Epithelial cell of proximal tubule (primary cell): ENCODE measurements at places on chromosomes 1 and 21. TPM values are rescaled to one million over a fixed set of nuclear protein-coding genes. Genes with fewer than 3 reads are reported as not detected.

- no peak for DNase-seq
These were observed 307.4 kb downstream of the DISC1 start for GRCh38 chr1:231933711-231934626.

DNA sequence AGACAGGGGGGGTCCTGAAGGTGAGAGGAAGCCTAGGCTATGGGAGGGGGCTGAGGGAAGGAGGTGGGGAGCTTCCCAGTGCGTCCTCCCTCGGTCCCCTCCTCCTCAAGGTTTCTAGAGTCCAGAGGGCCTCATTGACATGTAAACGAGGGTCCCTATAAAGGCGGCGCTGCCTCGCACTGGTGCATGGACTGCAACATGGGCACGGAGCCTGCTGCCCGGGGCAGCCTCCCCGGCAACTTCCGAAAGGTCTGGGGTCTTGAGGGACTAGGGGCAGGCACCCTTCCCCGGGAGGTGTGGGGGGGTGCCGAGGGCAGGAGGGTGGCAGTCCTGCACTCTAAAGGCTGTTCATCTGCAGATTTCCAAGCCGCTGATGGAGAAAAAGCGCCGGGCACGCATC lies at the start of gene HES3:
Gene HES3 (plus strand): TSS at position 187 of the 400 bp plus-strand sequence. CDS start 187 bp downstream, at position 374.
- DNase-seq, result no peak

Gene HIVEP3
- 3.9 and 6.7 TPM in 2 replicates for total RNA-seq

DNA sequence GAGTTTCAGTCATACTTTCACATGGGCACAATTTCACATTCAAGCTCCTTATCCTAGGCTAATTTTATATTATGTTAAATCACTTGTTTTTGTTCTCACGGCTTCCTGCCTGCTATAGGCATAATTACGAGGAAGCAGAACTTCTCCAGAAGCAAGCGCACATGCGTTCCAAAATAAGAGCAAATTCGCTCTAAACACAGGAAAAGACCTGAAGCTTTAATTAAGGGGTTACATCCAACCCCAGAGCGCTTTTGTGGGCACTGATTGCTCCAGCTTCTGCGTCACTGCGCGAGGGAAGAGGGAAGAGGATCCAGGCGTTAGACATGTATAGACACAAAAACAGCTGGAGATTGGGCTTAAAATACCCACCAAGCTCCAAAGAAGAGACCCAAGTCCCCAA lies at the start of gene CORT:
Gene CORT (plus strand): TSS at position 281 of the 400 bp plus-strand sequence. CDS start 193 bp downstream, outside the sequence.
- no peak for DNase-seq

GRCh38 chr1:94142583-94142982 lies 21.6 kb upstream of the ABCA4 start:
- no peak for DNase-seq

- DNase-seq, result no peak
These were observed 4.9 kb upstream of the ELK4 start for GRCh38 chr1:205636732-205637131.

DNA sequence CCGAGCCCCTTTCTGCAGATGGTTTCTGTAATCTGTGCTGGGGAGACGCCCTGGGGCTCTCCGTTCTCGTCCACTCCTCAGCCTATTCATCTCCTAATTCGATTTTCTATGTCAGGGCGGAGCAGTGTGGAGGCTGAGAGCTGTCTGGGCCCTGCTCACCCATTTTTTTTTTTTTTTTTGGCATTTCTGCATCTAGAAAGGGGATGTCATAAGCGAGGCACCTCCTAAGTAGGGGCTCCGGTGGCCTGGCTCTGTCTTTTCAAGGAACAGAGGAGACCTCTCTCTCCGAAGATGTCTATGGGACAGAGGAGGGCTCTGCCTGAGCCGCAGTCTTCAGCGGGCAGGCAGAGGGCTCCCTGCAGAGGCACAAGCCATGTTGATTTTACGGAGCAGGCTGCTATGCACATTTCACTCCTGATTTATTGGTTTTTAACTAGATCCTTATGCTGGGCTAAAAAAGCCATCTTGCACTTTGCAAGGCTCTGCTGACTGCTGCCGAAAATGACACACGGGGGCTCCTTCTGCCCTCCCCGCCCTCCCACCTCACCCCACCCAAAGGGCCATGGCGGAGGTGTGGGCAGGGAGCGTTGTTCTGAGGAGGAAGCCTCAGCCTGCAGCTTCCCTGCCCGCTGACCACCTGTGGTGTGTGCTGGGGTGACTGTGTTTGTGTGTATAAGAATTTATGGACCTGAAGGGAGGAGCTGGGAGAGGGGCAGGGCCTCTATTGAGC lies 71.0 kb downstream of the FOXD2 start:
- DNase-seq, result no peak

- no peak for DNase-seq
These were observed 40.6 kb downstream of the CHRM3 start for GRCh38 chr1:239426821-239427475.

Gene SYT2
- total RNA-seq, result not detected in 2 replicates

Gene CYP4A22
- total RNA-seq, result not detected in 2 replicates

- DNase-seq, result no peak
These were observed 131.4 kb upstream of the USP24 start for GRCh38 chr1:55346586-55346985.

Gene CCDC181
- total RNA-seq, result 2.0 and 3.5 TPM in 2 replicates

- DNase-seq, result no peak
These were observed 1202.3 kb downstream of the NCAM2 start for GRCh38 chr21:22200378-22201092.

- DNase-seq, result no peak
These were observed 3.6 kb downstream of the PTPRF start for GRCh38 chr1:43534256-43534655.

- no peak for DNase-seq
These were observed 663.7 kb downstream of the ADGRL2 start for GRCh38 chr1:82464362-82465001.

- DNase-seq, result no peak
These were observed 35.6 kb downstream of the EGLN1 start for GRCh38 chr1:231386466-231386865.

- DNase-seq, result no peak
These were observed 58.7 kb upstream of the KIAA1614 start for GRCh38 chr1:180854001-180854400.

Gene DNAJC8
- 105 and 120 TPM in 2 replicates for total RNA-seq

Gene COL16A1
- total RNA-seq, result 5.2 and 5.3 TPM in 2 replicates

Gene CHI3L2
- total RNA-seq, result not detected in 2 replicates

DNA sequence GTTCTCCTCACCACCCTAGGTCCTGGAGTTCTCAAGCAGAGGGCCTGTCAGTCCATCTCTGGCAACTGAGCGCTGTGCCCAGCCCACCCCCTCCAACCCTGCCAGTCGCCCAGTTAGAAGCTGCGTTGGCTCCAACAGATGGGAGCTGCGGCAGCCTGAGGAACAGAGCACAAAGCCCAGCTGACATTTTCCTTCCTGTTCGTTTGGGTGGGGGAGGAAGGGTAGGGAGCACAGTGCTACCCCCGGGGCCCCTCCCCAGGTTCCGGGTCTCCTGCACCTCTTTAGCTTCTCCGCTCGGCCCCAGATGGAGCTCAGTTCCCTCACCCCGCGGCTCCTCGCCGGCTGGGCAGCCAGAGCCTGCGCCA lies 1.4 kb downstream of the LRRN2 start:
- no peak for DNase-seq

- no peak for DNase-seq
These were observed 1271.0 kb downstream of the BRINP3 start for GRCh38 chr1:189206617-189207016.

- no peak for DNase-seq
These were observed 15.4 kb upstream of the EPS15 start for GRCh38 chr1:51534447-51534846.

- DNase-seq, result peak; percentile 64
These were observed 311.3 kb downstream of the TGFB2 start for GRCh38 chr1:218656301-218657037.

DNA sequence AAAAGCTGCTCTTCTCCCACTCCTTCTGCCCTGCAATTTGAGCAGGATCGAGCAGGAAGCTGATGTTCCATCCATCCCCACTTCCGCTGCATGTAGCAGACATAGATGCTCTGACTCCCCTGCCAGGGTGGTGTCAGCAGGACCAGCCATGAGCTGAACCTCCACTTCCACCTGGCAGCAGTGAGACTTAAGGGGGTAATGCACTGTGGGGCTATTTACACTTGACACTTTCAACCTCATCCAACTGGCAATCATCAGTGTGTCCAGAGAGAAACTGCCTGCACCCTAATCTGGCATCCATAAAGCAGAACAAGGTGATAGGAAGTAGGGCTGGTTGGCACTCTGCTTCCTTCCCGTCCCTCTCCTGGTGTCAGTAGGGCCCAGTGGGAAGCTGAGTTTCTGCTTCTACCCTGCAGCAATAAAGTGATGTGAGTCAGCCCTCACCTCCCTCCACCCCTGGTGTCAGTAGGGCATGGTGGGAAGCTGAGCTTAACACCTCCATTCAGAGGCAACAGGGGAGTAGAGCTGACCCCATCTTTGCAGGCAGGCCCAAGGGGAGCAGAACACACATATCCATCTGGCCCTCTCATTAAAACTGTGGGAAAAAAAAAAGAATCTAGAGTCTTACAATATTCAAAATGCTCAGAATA lies 272.3 kb downstream of the PTPRU start:
- DNase-seq, result no peak

DNA sequence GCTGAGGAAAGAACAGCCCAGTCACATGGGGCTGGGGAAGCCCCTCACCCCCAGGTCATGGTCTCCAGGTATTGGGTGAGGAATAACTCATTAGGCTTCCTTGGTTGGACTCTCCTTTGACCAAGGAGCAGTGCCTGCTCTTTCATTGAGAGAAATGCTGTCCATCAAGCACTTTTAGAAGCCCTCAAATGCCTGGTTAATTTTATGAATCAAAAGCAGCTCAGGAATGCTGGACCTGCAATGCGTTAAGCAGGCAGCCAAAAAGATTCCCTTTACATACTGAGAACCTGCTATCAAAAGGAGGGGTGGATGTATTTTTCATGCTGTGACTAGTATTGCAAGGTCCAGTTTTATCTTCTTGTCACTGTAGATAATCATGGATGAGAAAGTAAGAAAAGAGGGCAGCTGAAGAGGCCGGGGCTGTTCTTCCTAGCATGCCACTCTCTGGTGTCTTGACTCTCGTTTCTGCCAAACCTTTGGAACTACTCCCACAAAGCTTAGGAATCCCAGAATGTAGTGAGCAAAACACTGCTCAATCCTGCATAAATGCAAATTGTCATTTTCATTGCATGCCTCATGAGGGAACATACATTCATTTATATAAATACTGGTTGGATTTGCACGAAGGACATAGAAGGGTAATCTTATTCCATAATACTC lies 2.1 kb upstream of the CD58 start:
- no peak for DNase-seq

Gene ADAMTS4
- under 0.01 TPM in 1 of 2 replicates, not detected in the other for total RNA-seq

- DNase-seq, result no peak
These were observed 4.3 kb upstream of the FGGY start for GRCh38 chr1:59292562-59292961.

- DNase-seq, result no peak
These were observed 2.8 kb upstream of the ZNF678 start for GRCh38 chr1:227560393-227561173.

- DNase-seq, result no peak
These were observed 37.5 kb downstream of the NEXN start for GRCh38 chr1:77925956-77926355.

DNA sequence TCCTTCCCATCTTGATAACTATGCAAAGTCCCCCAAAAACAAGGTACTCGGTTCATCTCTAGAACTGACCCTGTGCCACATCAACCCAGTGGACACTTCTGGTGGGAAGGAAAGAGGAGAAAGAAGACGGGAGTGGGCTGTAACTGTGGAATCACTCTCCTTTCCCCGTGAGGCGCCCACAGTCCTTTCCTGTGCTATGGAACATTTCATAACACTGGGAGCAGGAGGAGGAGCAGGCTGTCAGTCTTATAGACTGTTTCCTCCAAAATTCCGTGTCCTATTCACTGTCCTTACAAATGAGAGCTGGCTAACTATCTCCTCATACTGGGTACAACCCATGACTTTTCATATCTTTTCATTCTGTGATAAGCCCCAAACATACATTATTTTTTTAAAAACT lies 40.7 kb downstream of the PLEKHA6 start:
- no peak for DNase-seq

- peak; percentile 96 for DNase-seq
These were observed 112.9 kb downstream of the ZBTB18 start for GRCh38 chr1:244163861-244164510.

Gene RPTN
- total RNA-seq, result not detected in 2 replicates

GRCh38 chr21:35578831-35579471 lies 481.4 kb downstream of the SETD4 start:
- DNase-seq, result no peak

DNA sequence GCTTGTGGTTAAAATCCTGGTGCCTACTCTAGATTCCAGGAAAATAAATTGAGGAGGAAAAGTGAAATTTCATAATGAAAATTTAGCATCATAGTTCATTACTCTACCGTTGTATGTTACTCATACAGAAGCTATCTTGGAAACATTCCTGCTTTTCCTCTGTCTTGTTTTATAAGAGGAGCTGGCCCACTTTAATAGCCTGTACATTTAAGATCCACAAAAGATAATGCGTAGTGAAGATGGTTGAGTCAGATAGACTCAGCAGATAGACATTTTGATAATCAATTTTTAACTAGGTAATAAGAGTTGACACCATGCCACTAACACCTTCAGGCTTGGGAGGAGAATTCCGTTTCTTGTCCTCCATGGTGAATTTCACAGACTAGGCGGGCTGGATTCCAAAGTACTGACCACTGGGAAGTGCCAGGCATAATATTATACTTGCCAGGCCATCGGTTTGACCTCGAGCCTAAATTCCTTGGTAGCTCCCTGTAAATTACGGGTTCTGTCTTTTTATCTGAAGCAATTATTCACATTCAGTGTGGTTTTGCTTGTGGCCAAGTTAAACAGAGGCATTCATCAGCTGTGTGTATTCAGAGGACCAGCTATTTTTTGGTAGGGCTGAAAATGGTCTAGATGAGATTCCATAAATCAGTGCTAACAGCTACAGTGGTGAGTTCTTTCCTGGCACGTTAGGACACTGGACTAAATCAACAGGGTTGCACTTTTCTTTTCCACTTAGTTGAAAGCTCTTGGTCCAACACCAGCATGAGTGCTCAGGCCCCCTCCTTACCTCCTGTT lies 111.9 kb upstream of the KAZN start:
- peak; percentile 68 for DNase-seq

- no peak for DNase-seq
These were observed 169.2 kb downstream of the LMX1A start for GRCh38 chr1:165187031-165188009.

Gene TDRD10
- not detected in 2 replicates for total RNA-seq

DNA sequence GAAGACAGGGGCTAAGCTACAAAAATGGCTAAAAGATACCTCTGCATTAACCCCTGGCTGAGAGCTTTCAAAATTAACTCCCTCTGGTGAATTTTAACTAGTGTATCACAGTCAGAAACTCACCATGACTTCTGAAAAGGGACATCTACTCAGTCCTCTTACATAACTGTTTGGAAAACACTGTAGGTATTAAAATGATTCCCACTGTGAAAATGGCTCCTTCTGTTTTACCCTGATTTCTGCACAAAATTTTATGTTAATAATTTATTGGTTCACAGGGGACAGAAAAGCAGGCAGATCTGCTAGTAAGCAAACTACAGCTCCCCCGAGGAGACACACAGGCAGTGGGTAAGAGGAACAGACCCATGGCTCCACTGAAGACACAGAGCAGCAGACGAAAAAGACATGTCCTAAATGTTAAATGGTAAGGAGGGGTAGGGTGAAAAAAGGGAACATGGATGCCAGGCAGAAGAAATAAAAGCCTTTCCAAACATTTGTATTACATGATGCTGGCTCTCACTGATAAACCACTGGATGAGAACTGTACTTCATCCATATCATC lies 111.7 kb downstream of the SLC45A1 start:
- no peak for DNase-seq

Gene CRP
- total RNA-seq, result not detected in 2 replicates

- no peak for DNase-seq
These were observed 70.7 kb downstream of the PRRX1 start for GRCh38 chr1:170734412-170735175.

- peak; percentile 84 for DNase-seq
These were observed 7.7 kb downstream of the EPHX1 start for GRCh38 chr1:225817611-225818061.
